Activated CD4-positive, alpha-beta T cell treated with anti-CD3 and anti-CD28 coated beads for 48 hours (primary cell): ENCODE measurements at places on chromosomes 2 and 18.
A peak's percentile ranks its signal among the peaks of the same experiment; 100 is the strongest.

- DNase-seq = no peak
These were observed 321.4 kb downstream of the IRS1 start for GRCh38 chr2:226478109-226478809.

DNA sequence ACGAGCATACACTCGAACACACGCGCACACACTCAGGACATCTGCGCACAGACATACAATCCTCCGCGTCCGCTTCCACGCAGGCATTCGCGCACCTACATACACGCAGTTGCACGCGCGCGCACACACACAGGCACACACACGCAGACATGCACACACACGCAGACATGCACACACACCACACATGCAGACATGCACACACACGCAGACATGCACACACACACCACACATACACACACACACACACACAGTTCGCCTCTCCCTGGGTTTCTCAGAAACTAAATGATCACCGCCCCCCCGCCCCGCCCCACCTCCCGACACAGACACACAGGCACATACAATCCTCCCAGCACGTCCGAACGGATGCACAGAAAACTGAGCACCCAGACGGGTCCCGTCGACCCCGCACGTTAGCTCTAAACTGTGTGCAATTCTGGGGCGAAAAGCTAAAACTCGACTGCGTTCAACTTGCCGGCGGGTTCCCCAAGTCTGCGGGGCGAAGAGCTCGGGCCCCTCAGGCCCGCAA, 1.0 kb downstream of the EPHA4 start:
- peak; percentile 40 for DNase-seq

DNA sequence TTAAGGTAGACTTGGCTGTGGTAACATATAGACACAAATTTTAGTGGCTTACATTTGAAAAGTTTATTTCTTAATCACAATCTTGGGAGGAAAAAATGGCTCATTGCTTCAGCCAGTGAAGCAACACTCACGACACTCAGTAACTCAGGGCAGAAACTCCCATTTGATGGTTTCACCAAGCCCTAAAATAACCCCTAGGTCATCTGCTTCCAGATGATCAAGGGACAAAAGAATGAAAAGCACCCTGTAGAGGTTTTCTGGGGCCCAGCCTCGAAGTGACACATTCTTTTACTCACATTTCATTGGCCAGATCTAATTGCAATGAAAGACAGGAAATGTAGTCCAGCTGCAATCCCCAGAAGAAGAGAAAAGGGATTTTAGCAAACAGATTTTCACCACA, 275.9 kb downstream of the TMX3 start:
- DNase-seq = no peak

DNA sequence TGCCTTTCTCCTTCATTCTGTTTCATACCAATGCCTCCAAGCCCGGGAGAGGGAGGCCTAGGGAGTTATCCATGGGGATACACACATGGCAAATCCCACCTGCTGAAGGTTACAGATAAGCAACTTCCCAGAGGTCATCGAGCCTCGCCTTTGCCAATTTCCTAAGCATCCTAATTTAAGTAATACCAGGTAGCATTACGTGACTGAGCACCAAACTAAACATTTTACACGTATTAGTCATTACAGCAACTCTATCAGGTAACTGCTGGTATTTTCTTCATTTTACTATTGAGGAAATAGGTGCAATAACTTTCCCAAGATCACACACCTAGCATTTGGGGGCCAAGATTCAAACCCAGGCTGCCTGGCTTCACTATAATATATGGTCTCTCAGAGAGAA, 30.1 kb upstream of the BZW1 start:
- DNase-seq = no peak
